ENCODE measurements at places on chromosomes 16 and 17.

GRCh38 chr17:66379996-66380395 lies 77.6 kb downstream of the PRKCA start:
- no peak for DNase-seq

DNA sequence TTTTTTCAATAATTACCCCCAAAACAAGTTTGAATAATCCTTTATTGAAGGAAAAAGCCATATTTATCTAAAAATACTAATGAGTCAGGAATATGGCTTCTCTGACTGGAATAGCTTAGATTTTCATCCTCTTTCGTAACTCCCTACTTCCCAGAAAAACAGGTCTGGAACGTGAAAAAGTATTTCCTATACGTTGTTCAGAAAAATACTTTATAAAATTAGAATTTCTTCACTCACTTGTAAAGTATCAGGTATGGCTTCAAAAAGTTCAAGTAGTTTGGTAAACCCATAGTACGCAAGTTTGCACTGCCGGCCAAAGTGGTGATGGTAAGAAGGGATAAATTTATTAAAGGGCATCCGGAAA lies 33.7 kb downstream of the MARF1 start:
- DNase-seq = no peak

GRCh38 chr17:7465597-7466275 lies 13.7 kb downstream of the ZBTB4 start:
- DNase-seq = no peak

DNA sequence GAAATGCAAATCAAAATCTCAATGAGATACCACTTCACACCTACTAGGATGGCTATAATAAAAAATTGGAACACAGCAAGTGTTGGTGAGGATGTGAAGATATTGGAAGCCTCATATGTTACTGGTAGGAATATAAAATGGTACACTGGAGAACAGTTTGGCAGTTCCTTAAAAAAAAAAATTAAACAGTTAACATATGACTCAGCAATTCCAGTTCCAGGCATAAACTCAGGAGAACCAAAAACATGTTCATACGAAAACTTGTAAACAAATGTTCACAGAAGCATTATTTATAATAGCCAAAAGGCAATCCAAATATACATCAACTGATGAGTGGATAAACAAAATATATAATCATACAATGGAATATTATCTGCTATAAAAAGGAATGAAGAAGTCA lies 28.2 kb downstream of the ZNF652 start:
- DNase-seq = no peak

DNA sequence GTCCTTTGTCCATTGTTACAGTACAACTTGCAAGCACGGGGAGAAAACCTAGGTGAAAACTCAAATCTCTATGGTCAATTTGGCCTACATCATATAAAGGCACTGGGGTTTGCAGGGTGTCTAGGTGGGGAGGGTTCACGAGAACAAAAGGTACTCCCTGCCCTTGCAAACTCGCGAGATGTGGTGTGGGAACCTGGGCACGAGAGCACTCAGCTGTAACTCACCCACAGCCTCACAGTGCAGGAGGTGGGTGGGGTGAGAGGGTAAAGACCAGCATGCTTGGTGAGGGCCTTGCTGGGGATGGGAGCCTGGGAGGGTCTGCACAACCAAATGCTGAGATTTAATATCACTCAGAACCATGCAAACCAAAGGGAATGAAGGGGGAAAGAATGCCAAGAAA lies 18.4 kb upstream of the ZNF594 start:
- no peak for DNase-seq

DNA sequence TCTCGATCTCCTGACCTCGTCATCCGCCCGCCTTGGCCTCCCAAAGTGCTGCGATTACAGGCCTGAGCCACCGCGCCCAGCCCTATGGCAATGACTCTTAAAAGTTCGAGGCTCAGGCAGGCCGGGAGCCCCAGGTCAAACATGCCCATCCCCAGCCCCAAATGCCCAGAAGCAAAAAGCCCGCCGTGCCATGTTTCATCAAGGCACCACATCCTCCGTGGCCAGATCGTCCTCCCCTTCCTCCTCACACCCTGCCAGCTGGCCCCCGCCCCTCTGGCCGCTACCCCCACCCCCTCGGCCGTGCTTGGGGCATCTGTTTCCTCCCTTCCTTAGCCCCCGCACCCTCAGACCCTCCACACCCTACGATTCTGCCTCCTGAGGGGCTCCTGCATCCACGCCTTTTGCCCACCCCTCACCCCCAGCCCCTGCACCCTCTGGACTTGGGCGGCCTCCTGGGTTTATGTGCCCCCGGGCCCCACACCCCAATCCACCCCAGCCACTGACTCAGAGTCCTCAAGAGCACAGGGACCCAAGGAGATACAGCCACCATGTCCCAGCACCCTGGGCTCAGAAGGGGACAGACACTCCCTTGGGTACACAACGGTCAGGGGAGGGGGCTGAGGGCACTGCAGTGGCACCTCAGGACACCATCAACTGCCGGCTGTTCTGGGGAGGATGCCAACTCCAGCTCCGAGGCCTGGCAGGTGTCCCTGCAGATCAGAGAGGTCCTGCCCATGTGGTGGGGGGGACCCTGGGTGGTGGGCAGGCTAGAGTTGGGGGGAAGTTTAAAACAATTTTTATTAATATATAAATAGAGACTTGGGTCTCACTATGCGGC lies 7.1 kb downstream of the CTRB1 start:
- DNase-seq = no peak

DNA sequence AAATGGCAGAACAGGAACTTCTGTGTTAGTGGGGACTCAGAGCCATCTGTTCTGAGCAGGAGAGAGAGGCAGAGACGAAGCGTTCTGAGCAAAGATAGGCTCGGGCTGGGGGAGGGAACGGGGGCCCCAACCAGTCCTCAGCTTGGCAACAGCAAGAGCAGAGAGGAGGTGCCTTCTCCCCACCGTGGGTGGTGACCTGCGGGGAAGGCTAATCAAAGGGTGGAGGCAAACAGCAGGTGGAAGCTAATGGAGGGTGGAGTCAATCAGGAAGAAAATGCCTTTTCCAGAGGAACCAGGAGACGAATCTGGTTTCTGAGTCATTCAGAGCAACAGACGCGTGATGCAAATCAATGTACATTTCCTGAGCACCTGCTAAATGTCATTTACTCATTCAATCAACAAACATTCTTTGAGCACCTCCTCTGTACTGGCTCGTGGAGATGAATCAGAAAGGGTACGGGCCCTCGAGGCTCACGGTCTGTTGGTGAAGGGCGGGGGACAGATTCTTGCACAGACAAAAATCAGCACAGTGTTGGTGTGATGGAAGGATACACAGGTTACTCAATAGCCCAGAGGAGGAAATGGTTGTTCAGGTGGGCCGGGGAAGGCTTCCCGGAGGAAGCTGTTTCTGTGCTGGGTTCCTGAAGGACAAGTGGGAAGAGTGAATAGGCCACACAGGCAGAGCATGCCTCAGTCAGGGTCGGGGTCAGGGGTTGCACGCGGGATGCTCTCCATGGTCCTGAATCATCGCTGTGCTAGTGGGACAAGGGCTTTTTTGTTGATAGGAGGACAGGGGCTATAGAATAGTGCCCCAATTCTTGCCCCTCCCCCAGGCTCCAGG lies 5.7 kb upstream of the SPNS2 start:
- DNase-seq = no peak

GRCh38 chr16:82328881-82329469 lies 159.0 kb upstream of the MPHOSPH6 start:
- DNase-seq = no peak

- DNase-seq = no peak
Observed at GRCh38 chr16:59840169-59840568, 1106.1 kb upstream of the GOT2 start.

- no peak for DNase-seq
Observed at GRCh38 chr16:86951831-86952598, 365.2 kb downstream of the C16orf95 start.

DNA sequence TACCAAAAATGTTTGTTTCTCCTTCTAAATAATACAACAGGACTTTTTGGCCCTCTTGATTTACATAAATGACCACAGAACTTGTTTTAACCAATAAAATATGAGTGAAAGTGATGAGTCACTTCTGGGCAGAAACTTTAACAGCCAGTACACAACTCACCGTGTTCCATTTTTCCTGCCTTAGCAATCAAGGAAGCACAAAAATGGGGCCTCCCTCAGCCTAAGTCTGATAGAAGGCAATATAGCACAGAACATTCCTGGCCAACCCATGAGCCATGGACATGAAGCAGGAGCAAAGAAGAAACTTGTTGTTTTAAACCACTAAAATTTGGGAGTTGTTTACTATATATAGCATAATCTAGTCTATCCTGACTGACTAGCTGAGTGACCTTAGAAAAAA lies 61.1 kb upstream of the MTMR4 start:
- no peak for DNase-seq

DNA sequence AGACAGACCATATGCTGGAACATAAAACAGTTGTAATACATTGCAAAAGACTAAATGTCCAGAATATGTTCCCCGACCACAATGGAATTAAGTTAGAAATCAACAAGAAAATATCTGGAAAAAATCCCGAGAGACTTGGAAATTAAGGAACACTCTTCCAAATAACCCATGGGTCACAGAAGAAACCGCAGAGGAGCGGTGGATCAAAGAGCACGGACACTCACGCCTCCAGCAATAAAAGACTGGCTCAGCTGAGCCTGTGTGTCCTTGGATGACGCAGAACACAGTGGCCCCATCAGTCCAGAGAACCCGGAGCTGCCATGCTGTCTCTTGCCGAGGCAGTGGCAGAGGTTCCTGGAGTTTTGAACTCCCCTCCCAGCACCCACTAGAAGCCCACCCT lies 30.9 kb upstream of the FOXF1 start:
- DNase-seq = no peak

DNA sequence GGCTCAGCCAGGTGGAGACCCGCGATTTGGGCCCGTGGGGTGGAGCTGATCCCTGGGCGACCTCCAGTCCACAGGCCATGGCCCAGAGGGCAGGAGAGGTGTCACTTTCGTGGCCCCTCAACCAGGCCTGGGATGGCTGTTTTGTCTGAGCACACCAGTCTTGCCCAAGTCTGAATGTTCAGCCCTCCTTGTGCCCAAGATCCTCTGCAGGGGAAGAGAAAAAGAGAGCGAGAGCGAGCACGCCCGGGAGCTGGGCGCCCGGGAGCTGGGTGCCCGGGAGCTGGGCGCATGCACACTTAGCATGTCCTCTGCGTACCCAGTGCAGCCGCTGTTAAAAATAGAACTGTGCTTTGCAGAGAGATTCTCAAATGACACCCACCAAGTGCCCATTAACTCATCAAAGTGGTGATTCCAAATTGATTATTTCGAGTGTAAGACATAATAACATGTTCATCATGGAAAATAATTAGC lies 403.3 kb upstream of the TNRC6C start:
- no peak for DNase-seq

DNA sequence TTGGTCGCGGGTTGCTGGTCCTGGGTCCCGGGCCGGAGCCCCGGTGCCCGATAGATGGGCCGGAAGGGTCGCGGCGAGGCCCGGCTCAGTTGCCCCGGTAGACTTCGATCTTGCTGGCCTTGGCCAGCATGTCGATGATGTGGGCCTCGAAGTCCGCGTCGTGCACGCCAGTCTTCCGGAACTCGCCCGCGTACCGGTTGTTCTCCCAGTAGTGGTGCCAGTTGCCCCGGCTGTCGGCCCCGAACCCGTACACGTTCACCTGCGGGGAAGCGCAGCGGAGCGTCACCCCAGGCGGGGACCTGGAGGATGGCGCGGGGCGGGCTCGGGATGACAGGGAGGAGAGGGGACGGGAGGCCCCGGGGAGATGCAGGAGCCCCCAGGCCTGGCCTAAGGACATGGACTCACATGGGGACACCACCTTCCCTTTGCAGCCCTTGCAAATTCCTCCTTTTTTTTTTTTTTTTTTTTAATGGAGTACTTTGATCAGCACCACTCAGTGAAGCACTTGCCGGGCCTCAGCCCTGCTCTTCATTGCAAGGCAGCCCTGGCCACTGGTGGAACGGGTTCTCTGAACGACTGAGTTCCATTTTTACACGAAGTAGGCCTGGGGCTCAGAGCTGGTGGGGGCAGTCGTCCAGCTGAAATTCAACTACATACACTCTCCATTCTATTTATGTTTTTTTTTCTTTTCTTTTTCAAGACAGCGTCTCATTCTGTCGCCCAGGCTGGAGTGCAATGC lies 35.1 kb downstream of the DDX19A start:
- no peak for DNase-seq

GRCh38 chr17:40371261-40371929 lies 6.9 kb upstream of the GJD3 start:
- DNase-seq = no peak

- DNase-seq = peak; percentile 38
Observed at GRCh38 chr16:57999366-57999970, 1.0 kb downstream of the ZNF319 start.

DNA sequence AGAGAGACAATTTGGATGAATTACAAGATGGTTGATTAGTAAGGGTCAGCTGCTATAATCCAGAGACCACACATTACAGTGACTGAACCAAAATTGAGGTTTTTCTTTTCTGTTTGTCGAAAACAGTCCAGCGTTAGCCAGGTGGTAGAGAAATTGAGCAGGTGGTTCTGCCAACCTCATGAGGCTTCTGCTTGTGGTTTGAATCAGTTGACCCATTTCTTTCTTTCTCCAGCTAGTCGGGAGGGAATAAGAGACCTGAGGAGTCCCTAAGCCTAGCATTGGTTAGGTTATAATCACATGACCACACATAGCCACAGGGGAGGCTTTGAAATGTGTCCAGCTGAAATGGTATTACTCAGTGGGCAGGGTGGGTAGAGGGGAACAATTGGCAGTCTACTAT lies 504.6 kb downstream of the HS3ST4 start:
- DNase-seq = no peak

DNA sequence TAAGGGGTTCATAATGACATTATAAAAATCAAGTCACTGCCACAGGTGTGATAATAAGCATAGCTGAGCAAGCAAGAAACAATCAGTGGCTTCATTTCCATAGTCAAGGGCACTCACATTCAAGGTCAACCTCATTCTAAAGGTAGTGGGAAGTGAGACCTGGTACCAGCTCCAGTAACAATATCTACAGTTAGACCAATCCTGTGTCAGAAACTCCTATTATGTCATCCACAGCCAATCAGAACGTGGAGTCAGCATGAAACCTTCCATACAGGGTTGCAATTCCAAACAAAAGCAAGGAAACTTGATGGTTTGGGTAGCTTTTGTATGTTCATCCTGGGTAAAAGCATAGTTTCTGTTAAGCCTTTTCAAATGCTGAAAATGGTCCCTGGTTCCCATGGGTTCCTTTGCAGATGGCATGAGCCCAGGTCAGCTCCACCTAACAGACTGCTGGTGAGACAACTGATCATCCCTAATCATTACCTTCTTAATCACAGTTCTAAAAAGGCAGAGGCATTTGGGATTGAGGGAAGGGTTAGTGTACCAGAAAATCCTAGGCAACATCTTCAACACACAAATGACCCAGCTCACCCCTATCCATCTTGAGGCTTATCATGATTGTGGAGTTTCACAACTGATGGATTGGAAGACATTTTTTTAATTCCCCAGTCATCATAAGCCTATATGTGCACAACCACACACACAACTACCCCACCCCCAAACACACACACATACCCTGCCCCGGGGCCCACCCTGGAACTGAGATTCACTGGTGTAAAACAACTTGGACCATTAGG lies 30.4 kb downstream of the TEX2 start:
- no peak for DNase-seq

DNA sequence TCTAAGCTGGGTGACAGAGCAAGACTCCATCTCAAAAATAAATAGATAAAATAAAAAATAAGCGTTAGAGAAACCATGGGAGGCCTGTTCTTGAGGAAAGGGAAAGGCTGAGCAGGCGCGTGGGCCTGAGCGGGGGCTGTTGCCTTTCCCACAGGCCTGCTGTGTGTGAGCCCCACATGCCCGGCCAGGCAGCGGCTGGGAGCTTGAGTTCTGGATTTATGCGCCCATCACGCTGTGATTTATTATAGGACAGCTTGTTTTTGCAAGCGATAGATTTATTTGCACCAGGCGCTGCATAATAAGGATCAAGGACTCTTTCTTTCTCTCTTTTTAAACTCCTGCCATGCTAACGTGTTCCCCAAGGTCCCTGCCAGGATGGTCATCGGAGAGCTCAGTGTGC lies 14.8 kb upstream of the WFDC1 start:
- DNase-seq = no peak

Data from activated naive CD4-positive, alpha-beta T cell treated with Interleukin-2 at 50 U/mL for 16 hours (primary cell).